ENCODE measurements at places on chromosomes 16 and 17. TPM values are rescaled to one million over a fixed set of nuclear protein-coding genes. Genes with fewer than 3 reads are reported as not detected.

DNA sequence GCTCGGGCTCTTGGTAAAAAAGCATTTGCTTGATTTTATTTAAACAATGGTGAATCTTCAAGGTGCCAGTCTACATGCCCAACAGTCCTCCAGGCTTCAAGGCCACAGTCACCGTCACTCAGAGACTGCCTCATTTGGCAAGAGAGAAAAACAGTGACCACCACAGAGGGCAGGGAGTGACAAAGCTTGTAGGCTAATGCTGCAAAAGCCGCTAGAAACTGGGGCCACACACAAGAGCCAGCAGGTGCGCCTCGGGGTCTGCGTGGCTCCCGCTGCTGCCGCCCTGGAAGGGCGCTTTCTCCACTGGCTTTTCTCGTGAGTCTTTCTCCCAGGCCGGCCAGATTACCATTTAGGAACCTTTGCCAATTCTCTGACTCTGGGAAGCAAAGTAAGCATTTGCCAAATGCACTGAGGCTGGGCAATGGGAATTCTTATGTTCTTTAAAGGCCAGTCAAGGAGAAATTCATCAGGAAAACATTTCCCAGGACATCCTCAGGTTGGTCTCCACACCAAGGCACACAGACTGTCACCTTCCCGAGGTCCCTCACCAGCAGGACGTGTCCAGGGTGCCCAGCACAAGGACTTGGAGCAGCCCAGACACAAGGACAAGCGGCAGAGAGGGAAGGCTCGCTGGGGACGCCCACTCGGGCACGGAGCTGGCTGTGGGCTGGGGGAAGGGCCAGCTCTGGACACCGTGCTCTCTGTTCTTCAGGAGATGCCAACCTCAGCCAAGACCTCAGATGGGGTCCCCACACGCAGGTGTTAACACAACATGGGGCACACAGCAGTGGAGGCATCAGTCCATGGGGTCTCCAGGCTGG is 12.5 kb upstream of the C16orf95 start:
- DNase-seq: no peak

- no peak for DNase-seq
Measured at GRCh38 chr16:10943064-10943353, 741 bp upstream of the DEXI start.

The RNF43 gene
- total RNA-seq: not detected

The TMC7 gene
- total RNA-seq: 2.2 TPM

DNA sequence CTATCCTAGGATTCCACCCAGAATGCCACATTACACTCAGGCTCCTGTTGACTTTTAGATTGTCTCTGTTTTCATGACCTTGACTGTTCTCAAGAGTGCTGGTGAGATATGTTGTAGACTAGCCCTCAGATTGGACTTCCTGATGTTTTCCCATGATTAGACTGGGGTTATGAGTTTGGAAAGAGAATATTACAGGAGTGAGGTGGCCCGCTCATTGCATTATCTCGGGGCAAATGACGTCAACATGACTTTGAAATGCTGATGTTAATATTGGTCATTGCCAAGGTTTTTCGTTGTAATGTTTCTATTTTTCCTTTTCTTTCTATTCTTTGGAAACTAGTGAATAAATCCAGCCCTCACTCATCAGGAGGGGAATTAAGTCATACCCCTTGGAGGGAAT is 355.7 kb upstream of the MON1B start:
- no peak for DNase-seq

The TTLL6 gene
- 0.60 TPM for total RNA-seq

DNA sequence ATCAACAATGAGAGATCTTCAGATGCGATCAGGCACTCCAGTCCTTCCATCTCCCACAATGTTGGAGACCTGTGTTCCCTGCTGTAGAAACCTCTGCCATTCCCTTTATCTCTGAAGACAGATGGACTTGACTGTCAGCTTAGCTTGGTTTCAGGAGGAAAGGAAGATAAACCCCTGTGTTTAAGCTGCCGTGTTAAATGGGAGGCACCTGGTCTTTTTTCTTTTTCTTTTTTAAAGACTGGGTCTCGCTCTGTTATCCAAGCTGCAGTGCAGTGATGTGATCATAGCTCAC is 63.1 kb downstream of the USP22 start:
- no peak for DNase-seq

DNA sequence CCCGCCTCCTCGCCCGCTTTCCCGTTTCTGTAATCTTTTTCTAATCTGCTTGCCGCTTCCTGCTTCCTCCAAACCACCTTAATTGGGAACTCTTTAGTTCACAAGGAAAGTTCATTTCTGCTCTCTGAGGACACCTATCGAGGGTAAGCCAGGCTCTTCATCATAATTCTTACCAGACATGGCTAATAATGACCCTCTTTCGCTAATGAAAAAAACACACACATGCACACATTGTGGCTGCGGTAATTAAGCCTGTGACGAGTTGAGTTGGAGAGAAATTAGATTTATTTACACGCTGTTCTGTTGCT is 100.6 kb downstream of the ZNF423 start:
- DNase-seq: peak; percentile 32

- no peak for DNase-seq
Measured at GRCh38 chr16:86351041-86351784, 159.1 kb upstream of the FOXF1 start.

DNA sequence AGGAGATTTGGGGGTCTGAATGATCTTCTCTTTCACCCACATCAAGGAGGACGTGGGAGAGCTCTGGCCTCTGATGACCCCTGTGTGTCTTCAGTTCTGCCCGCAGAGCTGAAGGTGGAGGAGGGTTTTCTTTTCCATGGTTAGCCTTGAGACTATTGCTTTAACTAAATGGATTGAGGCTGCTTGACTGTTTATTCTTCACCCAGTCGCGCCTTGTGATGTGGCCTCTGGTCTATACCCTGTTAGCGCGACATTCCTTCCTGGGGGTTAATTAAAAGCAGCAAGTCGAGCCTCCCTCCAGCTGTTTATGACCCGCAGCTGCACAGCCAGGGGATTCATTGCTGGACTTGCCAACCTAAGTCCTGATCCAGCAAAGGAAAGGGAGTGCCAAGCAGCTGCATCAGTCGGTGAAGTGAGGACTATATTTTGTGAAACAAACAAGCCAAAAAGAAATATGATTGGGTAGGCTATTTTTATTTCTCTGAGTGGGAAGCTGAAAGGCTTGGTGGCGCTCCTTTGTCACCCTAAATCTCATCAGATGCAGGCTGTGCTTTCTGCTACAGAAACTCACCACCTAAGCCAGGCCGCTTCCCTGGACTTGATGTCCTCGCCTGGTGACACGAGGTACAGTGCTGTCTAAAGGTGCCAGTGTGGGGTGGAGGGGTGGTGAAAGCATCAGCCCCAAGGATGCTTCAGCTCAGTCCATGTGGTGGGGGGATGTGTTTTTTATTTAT is 11.0 kb upstream of the SEC14L1 start:
- DNase-seq: peak; percentile 86

DNA sequence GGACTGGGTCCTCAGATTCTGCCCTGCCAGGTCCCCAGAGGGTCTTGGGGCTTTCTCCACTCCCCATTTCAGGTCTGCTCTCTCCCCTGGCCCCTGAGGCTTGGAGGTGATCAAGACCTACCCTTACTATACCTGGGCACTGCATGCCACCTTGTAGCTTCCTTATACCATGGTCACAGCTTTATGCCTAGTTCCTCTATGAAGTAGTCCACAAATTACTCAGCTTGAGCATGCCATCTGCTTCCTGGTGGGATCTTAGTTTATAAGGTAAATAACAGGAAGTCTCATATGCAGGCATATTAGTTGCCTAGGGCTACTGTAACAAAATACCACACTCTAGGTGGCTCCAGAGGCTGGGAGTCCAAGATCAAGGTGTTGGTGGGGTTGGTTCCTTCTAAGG is 11.0 kb upstream of the PMFBP1 start:
- no peak for DNase-seq

The AKTIP gene
- 24.6 TPM for total RNA-seq

- peak; percentile 47 for DNase-seq
Measured at GRCh38 chr16:83682116-83682867, 125.5 kb upstream of the HSBP1 start.

GRCh38 chr16:23827057-23827456 is 8.7 kb upstream of the PRKCB start:
- no peak for DNase-seq

DNA sequence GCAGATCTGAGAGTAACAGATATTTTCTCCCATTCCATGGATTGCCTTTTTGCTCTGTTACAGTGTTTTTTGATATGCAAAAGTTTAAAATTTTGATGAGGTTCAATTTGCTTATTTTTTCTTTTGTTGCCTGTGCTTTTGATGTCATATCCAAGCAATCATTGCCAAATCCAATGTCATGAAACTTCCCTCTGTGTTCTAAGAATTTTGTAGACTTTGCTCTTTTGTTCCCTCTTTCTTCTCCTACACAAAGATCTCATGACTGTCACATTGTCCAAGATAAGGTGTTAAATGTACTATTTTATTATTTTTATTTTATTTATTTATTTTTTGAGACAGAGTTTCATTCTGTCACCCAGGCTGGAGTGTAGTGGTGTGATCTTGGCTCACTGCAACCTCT is 18.9 kb upstream of the KCNH6 start:
- DNase-seq: no peak

GRCh38 chr16:56558024-56558747 is 6.7 kb upstream of the MT4 start:
- DNase-seq: peak; percentile 97

The EVPL gene
- total RNA-seq: not detected

The SSTR5 gene
- total RNA-seq: not detected

- no peak for DNase-seq
Measured at GRCh38 chr17:64426596-64426995, 22.3 kb upstream of the MILR1 start.

The FZD2 gene
- total RNA-seq: 6.6 TPM

The KIFC3 gene
- total RNA-seq: 49.3 TPM

DNA sequence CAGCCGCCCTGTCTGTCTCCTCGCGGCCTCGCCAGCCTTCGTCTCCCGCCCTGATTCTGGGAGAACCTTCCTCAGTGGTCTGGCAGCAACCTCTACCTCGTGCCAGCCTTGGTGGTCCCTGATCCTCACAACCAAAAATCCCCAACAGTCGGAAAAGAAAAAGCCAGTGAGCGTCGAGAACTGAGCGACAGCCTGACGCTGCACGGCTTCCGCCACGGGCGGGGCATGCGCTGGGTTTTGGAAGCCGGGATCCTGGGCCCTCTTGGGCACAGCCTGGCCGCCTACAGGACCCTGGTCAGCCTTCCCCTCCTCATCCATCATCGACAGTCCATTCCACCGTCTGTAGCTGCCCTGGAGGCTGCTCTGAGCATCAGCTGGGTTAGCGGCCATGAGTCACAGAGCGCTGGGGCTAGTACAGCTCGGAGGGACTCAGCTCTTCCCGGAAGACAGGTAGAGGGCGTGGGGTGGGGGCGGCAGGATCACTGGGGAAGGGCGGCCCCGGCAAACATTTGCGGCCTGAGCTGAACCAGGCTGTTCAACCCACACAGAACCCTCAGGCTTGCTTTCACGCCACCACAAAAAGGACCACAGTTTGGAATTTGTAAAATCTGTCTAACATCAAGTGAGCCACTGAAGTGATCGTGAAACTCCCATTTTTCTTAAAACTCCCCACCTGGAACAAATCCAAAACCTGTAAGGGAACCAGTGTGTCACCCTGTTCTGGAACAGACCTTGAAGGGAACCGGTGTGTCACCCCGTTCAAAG is 55.4 kb upstream of the DOC2B start:
- DNase-seq: peak; percentile 10

DNA sequence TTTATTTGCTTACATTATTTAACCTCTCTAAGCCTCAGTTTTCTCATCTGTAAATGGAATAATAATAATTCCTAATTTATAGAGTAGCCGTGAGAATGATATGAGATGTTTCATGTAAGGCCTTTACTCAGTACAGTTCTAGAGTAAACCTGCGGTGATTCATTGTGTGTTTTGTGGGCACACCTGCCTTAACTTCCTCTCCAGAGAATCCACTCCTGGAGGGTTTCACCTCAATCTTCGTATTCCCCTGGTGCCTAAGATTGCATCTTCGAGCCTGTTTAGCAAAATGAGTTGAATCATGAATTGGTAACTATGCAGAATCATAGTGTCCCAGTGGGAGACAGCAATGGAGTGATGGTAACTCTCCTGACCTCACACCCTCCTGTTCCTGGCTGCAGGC is 52.3 kb downstream of the DNAH2 start:
- no peak for DNase-seq

- no peak for DNase-seq
Measured at GRCh38 chr16:17452922-17453321, 17.8 kb downstream of the XYLT1 start.

DNA sequence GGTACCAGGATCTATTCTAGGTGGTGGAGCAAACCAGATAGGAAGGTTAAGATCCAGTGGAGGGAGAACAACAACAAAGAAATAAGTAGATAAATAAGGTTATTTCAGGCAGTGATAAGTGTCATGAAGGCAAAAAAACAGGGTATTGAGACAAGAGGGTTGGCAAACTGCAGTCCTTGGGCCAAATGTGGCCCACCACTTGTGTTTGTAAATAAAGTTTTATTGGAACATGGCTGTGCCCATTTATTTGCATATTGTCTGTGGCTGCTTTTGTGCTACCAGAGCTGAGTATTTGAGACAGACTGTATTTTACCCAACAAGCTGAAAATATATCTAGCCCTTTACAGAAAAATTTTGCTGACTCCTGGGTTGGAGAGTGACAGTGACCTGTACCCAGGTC is 361.3 kb downstream of the XYLT1 start:
- no peak for DNase-seq

DNA sequence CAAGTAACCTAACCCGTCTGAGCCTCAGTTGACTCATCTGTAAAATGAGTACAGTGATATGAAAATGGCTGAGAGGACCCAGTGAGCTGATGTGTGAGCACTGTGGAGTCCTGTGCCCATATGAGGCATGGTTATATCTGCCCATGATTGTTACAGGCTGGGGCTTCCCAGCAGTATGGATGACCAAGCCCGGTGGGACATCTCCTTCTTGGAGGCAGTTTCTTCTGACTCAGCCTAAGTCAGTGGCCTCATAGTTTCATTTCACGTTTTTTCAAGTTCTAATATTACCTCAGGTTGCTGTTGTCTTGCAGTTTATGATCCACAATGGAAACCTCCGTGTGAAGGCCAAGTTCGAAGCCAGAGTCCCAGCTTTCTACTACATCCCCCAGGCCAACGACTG is 4.8 kb downstream of the ADAP2 start:
- no peak for DNase-seq

DNA sequence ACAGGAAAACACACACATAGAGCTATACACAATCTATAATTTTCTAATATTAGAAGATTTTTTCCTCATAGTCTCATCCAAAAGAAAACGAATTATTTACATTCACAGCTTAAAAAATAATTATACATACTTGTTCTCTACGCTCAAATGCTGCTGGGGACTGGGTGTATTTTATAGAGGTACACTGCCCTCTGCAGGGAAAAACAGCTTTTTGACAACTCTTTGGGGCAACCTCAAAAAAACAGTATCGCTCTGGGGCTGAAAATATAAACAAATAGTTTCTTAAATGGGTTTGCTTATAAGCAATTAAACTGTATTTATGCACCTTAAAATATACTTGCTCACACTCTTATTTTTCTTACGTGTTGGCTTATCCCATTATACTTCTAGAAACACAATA is 261.8 kb upstream of the PSMD7 start:
- peak; percentile 10 for DNase-seq

The EPX gene
- not detected for total RNA-seq

The TNK1 gene
- total RNA-seq: 0.78 TPM

The GCGR gene
- not detected for total RNA-seq

The SLC5A10 gene
- not detected for total RNA-seq

- peak; percentile 4 for DNase-seq
Measured at GRCh38 chr17:11882716-11883115, 114.6 kb downstream of the ZNF18 start.

Measured in RPMI7951 (cell line).